Activated CD8-positive, alpha-beta T cell treated with anti-CD3 and anti-CD28 coated beads, Interleukin-2, amount 10 ng/mL, durations not matched to agents 7 days and 5 days (primary cell): ENCODE measurements at places on chromosomes 5 and 9. TPM values are rescaled to one million over a fixed set of nuclear protein-coding genes. Genes with fewer than 3 reads are reported as not detected.

Gene MEIKIN
- not detected for total RNA-seq

DNA sequence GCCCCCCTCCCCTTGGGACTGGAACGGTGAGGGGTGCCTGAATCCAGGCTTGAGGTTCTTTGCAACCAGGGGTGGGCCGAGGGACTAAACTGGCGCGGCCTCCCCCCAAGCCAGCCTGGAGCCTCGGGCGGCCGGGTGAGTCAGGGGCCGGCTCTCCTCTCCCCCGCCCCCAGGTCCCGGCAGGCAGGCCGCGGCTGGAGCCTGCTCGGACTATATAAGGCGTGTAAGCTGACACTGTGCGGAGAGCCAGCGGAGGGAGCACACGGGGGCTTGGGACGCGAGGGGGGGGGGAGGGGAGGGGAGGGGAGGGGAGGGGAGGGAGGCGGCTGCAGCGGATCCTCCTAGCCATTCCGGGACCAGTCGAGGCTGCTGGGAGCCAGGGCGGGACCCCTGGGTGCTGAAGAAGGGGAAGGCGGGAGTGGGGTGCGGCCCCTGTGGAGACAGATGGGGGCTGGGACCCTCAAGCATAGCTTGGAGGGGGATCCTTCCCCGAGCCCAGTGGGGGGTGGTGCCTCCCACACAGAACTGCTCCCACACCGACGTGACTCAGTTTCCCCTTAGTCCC, 595 bp downstream of the PDLIM7 start:
- H3K27ac ChIP-seq = peak overlapping the region; percentile 49
- peaks cover 57% of the 10 kb centered on the region for H3K4me1 ChIP-seq
- H3K36me3 ChIP-seq = peaks cover 16% of the 10 kb centered on the region
- H3K4me3 ChIP-seq = peak overlapping the region; percentile 71

GRCh38 chr9:97852001-97852398, 1.0 kb upstream of the FOXE1 start:
- H3K4me3 ChIP-seq = peak overlapping the region; percentile 25
- no peak for DNase-seq
- peaks cover 79% of the 10 kb centered on the region for H3K27me3 ChIP-seq
- peaks cover 24% of the 10 kb centered on the region for H3K4me1 ChIP-seq
- peaks cover 4% of the 10 kb centered on the region for H3K36me3 ChIP-seq
- H3K27ac ChIP-seq = no peak overlapping the region

- H3K4me1 ChIP-seq = peaks cover 19% of the 10 kb centered on the region
- peak overlapping the region; percentile 37 for H3K27ac ChIP-seq
- DNase-seq = peak; percentile 27
- H3K27me3 ChIP-seq = peaks cover 16% of the 10 kb centered on the region
These were observed 3.4 kb downstream of the ASS1 start for GRCh38 chr9:130448035-130448624.

GRCh38 chr9:120659209-120659608, 55.1 kb downstream of the MEGF9 start:
- peaks cover 3% of the 10 kb centered on the region for H3K27me3 ChIP-seq
- H3K27ac ChIP-seq = no peak overlapping the region
- peaks cover 2% of the 10 kb centered on the region for H3K4me1 ChIP-seq
- no peak for DNase-seq
- no peaks in the 10 kb centered on the region for H3K36me3 ChIP-seq
- no peak overlapping the region for H3K4me3 ChIP-seq

GRCh38 chr9:137113385-137114159, 961 bp downstream of the DPP7 start:
- H3K4me3 ChIP-seq = peak overlapping the region; percentile 74
- H3K36me3 ChIP-seq = peaks cover 10% of the 10 kb centered on the region
- H3K4me1 ChIP-seq = peaks cover 11% of the 10 kb centered on the region
- peak; percentile 54 for DNase-seq
- peak overlapping the region; percentile 73 for H3K27ac ChIP-seq
- no peaks in the 10 kb centered on the region for H3K27me3 ChIP-seq

DNA sequence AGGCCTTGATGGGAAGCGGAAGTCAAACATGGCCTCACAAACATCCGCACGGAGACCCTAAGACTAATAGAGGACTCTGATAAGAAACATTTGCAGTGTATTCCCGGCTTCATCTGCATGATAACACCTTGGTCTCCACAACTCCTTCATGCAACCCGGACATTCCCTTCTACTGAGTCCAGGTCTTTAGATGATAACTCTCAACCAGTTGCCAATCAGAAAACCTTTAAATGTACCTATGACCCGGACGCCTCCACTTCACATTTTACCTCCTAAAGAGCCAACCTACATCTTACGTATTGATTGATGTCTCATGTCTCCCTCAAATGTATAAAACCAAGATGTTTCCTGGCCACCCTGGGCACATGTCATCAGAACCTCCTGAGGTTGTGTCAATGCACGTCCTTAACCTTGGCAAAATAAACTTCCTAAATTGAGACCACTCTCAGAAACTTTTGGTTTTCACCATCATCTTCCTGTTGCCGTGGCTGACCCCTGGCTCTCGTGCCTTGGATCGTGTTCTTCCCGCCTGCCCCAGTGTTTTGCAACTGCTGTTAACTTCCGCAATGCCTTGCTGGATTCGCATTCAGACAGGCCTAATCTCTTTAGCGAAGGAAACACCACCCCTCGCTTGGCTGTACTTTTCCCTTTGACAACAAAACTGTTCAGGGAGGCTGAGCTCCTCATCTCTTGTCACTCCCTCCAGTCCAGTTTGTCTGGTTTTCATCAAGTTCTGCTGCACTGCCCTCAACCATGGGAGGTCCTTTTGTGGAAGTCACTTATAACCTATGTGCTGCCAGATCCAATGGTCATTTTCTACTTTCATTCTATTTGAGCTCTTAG, 1.1 kb upstream of the DAP start:
- peaks cover 4% of the 10 kb centered on the region for H3K27me3 ChIP-seq
- DNase-seq = no peak
- H3K27ac ChIP-seq = peak overlapping the region; percentile 81
